Umbilical cord (tissue), 2 donors: ENCODE measurements at places on chromosomes 7 and 10. TPM values are rescaled to one million over a fixed set of nuclear protein-coding genes. Genes with fewer than 3 reads are reported as not detected.

DNA sequence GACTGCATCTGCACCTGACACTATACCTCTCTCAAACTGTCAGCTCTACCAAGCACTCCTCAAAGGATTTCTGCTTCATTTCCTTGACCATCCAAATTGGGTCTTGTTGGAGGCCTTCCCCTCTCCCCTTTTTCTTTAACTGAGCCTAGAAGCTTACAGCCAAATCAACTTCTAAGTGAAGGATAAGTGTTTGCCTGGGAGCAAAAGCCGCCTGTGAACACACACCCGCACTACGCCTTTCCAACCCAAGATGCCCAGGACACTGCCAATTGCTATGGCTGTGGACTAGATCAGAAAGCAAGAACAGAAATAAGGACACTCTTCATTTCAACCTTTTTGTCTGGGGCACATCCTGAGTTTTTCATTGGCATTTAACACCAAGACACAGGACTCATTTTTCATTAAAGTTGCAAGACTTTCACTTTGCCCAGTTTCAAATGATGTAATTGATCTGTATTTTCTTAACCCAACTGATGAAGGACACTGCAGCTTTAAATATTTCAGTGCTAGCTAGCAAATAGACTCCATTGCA, 52.8 kb downstream of the CPEB3 start:
- DNase-seq, result no peak

DNA sequence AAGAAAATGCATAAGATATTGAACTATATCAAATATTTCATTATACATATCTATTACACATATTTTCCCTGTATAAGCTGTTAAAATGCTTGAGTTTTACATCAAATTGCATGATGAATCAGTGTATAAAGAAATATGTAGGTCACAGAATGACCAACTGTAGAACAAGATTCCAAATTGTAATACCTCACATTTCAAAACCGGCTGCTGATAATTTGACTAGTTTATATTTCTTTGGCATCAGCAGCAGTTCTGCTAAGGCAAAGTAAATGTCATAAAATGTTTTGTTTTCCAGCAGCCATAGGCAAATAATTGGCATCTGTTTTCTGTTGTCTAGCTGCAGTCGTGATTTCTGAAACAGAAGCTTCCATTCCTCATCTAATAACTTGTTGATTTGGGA, 633.9 kb downstream of the ARL4A start:
- peak; percentile 6 for DNase-seq

DNA sequence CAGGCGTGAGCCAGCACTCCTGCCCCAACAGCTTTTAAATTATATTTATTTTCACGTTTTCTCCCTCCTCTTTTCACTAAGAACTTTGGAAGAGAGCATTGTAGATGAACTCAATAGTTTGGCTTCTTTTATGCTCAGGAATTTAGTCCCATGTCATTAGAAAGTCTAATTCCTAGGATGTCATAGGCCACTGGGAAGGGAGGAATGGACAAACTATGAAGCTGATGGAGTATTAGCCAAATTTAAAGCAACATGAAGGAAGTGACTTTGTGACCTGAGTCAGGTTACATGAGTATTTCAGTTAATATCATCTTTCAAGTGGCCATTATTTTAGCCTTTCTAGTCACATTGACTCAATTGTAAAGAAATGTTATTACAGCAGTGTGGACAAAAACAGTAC, 18.0 kb upstream of the OPN4 start:
- no peak for DNase-seq

DNA sequence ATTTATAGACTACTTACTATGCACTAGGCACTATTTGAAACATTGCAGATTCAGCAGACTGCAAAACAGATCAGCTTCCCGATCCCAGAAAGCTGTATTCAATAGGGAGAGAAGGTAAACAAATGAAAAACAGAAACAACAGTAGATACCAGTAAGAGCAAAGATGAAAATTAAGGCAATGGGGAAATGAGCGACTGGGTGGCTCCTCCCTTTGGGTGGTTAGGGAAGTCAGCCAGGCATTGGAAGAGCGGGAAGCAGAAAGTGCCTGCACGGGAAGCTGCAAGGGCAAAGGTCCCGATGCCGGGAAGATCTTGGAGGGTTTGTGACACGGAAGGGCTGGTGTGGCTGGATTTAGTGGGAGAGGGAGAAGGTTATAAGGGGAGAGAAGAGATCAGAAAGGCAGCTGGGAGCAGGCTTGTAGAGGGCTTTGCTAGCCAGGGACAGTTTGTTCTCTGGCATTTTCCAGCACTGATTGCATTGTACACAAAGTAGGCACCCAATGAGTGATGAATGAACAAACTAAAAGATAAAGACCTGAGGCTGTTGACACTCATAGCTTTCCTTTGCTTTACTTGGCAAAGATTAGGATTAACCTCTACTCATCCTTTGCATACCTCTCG, 67.8 kb downstream of the NAMPT start:
- DNase-seq, result peak; percentile 41

- no peak for DNase-seq
Measured at GRCh38 chr7:76086070-76086469, 38.2 kb downstream of the MDH2 start.

- DNase-seq, result no peak
Measured at GRCh38 chr7:135980012-135980551, 2.9 kb upstream of the MTPN start.

GRCh38 chr7:44218418-44219201, 17.8 kb downstream of the YKT6 start:
- DNase-seq, result no peak

Gene PLPP4
- 1.9 TPM for total RNA-seq
